ENCODE measurements at places on chromosomes 16 and 17.

GRCh38 chr16:10782628-10783027 is 36.0 kb downstream of the TVP23A start:
- DNase-seq: no peak

GRCh38 chr17:1251866-1252608 is 18.2 kb upstream of the BHLHA9 start:
- no peak for DNase-seq

GRCh38 chr17:47917581-47917980 is 21.5 kb downstream of the SP2 start:
- no peak for DNase-seq

DNA sequence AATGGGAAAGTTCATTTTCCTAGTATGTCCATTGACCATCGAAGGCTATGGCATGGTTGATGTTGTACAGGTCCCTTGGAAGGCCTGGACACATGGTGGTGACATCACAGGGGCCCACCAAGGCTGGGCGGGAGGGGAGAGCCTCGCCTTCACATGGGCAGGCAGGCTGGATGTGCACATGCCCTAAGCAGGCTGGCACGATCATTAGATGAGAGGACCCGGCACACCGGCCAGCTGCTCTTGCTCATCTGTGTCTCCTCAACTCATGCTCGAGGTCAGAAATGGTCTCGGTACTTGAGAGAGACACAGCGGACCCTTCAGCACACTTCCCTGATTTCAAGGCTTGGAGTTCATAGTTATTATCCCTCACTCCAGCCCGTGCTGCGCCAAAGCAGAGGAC is 416.9 kb upstream of the ZFHX3 start:
- no peak for DNase-seq

DNA sequence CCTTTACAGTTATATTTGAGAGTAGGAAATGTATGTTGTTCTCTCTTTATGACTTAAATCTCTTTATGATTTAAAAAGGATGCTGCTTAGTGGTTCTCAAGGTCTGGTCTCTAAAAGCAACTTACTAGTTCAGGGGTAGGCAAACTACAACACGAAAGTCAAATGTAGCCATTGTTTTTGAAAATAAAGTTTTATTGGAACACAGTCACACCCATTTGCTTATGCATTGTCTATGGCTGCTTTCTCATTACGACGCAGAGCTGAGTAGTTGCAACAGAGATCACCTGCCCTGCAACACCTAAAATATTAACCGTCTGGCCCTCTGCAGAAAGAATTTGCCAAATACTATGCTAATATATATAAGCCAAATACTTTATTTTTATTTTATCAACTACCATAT is 58.2 kb downstream of the HELZ start:
- no peak for DNase-seq

DNA sequence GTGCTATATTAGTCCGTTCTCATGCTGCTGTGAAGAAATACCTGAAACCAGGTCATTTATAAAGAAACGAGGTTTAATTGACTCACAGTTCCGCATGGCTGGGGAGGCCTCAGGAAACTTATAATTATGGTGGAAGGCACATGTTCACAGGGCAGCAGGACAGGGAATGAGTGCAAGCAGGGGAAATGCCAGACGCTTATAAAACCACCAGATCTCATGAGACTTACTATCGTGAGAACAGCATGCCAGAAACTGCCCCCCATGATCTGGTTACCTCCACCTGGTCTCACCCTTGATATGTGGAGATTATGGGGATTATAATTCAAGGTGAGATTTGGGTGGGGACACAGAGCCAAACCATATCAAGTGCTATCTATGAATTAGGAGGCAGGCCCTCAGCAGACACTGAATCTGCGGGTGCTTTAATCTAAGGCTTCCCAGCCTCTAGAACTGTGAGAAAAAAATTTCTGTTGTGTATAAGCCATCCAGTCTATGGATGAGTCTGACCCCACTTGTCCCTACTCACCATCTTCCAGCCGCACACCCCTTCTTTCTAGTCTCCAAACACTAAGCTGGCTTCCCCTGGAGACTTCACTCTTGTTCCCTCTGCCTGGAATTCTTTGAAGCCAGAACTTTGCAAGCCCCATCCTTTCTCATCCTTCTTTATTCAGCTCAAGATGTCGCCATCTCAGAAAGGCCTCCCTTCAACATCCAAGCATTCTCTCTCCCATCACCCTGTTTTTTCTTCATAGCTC is 772 bp upstream of the NUP93 start:
- DNase-seq: no peak

DNA sequence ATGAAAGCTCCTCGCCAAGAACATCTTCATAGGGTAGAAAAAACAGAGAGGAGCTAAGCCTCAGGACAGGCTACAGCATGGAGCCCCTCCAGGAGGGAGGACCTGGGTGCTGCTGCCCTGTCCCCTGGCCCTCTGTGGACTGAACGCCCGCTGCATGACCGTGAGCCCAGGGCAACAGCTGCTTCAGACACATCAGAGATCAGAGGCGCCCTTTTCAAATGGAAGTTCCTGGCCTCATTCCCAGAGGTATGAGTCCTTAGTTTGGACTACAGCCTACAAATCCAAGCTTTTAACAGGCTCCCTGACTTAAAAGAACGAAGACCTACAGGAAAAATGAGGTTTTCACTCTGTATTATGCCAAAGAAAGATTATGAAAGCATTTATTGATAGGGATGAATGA is 48.5 kb downstream of the ZNF18 start:
- DNase-seq: no peak

- no peak for DNase-seq
Measured at GRCh38 chr16:77775911-77776909, 12.2 kb upstream of the VAT1L start.

DNA sequence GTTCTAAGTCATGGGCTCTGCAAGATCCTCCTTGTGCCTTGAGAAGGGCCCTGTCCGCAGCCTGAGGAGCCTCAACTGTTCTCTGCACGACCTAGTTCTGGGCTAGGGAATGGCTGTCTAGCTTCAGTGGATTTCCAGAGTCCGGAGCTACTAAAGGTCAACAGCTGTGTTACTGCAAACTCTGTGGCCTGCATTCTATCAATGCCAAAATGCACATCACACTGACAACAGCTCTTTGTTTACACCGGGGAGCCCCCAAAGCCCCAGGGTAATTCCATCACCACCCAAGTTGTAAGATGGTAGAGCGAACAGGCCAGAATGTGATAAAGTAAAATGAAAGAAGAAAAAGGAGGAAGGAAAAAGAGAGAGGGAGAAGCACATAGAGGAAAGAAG is 610.2 kb downstream of the MAF start:
- no peak for DNase-seq

DNA sequence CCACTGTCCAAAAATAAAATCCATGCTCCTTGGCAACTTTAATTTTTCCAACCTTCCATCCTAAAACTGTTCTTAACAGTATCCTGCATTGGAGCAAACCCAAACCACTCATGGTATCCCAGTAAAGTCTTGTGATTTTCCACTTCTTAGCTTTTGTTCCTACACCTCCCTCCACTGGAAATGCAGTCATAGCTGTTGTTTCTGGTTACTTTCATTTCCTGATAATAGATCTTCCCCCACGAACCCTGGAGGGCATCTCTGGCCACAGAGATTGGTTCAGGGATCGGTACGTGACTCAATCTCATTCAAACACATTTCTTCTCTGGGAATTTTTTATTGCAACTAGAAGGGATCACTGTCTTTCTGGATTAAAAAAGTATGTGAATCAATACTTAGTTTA is 276.0 kb downstream of the GRIN2A start:
- no peak for DNase-seq

- no peak for DNase-seq
Measured at GRCh38 chr16:74865922-74866598, 91.4 kb upstream of the FA2H start.

DNA sequence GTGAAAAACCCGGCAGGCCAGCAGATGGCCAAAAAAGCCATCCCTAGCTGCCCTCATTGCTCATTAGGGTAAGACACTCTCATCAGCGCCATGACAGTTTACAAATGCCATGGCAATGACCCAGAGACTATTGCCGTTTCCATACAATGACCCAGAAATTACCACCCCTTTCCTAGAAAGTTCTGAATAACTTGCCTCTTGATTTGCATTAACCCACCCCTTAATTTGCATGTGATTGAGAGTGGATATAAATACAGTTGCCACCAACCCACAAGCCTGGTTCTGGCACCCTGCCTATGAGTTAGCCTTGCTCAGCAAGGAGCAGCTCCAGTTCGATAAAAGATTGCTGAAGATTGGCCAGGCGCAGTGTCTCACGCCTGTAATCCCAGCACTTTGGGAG is 16.1 kb upstream of the C16orf54 start:
- no peak for DNase-seq

DNA sequence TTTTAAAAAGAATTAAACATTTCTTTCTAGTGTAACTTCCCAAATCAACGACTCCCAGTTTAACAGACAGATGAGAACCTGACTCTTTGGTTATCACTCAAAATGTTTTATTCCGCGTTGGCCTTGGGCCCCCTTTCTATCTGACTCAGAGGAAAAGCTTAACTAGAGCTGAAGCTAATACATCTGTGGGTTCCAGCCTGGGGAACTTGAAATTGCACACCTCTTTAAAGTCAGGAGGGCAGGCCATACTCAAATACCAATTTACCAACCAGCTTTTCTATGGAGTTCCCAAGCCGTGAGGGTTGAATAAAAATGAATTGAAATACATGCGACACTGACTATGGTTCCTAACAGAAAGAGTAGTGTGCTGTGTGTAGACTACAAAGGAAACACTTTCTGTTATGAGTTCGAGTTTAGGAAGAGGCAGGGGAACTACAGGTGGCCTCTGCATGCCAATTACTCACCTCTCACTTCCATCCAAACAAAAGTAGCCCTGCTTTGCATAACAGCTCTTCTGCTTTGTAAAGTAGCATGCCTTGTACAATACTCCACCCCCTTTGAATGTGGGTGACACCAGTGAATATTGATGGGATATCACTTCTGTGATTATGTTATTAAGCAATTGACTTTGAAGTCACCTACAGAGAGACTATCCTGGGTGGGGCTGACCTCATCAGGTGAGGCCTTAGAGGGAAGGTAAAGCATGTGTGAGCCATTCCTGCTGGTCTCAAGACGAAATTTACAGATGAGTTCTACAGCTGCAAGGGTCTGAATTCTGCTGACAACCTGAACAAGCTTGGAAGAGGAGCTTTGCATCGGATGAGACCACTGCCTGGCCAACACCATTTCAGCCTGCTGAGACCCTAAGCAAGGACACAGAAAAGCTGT is 92.1 kb downstream of the WDR59 start:
- DNase-seq: no peak

- no peak for DNase-seq
Measured at GRCh38 chr17:80955671-80956280, 35.9 kb upstream of the CHMP6 start.

GRCh38 chr16:19185510-19185851 is 17.4 kb downstream of the SYT17 start:
- no peak for DNase-seq

- no peak for DNase-seq
Measured at GRCh38 chr17:50170662-50171370, 5.0 kb downstream of the SGCA start.

DNA sequence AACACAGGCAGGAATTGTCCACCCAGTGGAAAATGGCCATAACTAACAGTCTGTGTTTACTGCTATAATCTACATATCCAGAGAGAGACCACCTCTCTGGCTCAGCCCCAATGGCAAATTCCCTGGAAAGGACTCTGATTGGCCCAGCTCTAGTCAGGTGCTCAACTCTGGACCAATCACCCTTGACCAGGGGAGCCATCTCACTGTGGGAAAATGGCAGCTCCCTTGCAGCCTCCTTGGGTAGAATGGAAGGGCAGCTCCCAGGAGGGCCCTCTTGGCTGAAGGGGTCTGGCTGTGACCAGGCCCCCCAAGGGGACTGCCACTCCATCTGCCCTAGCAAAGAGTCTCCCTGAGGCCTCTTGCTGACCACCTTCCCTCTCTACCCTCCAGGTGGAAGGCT is 3.1 kb downstream of the ALOX15B start:
- DNase-seq: no peak

DNA sequence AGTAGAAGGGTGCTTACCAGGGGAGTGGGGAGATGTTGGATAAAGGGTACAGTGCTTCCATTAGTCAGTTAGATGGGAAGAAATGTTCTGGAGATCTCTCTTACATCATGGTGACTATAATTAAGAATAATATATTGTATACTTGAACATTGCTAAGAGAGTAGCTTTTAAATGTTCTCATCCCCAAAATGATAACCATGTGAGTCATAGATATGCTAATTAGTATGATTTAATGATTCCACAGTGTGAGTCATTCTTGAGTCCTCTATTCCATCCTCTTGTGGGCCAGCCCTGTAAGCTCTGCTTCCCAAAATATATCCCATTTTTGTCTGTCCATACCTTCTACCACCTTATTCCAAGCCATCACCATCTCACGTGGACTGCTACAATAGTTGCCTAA is 80.6 kb upstream of the CDH11 start:
- DNase-seq: no peak

DNA sequence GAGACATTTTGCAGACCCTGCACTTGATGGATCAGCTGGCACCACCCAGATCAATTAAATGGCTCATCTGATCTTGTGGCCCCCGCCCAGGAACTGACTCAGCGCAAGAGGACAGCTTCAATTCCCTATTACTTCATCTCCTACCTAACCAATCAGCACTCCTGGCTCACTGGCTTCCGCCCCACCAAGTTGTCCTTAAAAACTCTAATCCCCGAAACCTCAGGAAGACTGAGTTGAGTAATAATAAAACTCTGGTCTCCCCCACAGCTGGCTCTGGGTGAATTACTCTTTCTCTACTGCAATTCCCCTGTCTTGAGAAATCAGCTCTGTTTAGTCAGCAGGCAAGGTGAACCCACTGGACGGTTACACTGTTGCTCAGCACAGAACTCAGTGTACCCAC is 23.6 kb downstream of the SPPL2C start:
- DNase-seq: no peak

DNA sequence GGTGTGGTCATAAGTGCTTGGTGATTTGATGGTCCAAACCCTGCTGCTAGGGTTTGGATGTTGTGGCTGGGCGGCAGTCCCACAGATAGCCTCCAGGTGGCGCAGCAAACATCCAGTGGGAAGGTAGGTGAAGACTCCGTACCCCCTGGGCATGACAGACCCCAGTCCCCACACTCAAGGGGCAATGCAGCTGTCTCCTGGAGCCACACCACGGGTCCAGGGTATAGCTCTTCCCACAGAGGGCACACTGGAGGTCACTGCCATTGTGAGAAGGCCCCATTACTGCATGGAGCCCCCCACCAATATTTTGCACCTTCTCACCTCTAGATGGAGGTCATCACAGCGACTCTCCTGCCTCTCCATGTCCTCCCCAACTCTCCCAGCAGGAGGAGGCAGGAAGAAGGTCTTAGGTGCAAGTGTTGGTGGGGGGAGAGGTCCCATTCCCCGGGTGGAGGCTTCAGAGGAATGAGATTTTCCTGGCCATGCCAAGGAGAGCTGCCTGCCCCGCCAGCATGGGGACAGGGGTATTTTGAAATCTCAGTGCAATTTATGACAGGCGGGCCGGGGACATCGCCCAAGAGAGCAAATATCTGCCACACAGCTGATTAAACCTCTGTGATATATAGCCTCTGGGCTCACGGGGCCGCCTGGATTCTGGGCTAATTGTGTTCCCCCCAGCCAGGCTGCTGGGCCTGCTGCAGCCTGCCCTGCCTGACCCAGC is 17.1 kb upstream of the C17orf113 start:
- peak; percentile 88 for DNase-seq

GRCh38 chr16:83698964-83699363 is 108.8 kb upstream of the HSBP1 start:
- DNase-seq: no peak
